GM12892 (cell line): ENCODE measurements at places on chromosomes 1 and 21.

DNA sequence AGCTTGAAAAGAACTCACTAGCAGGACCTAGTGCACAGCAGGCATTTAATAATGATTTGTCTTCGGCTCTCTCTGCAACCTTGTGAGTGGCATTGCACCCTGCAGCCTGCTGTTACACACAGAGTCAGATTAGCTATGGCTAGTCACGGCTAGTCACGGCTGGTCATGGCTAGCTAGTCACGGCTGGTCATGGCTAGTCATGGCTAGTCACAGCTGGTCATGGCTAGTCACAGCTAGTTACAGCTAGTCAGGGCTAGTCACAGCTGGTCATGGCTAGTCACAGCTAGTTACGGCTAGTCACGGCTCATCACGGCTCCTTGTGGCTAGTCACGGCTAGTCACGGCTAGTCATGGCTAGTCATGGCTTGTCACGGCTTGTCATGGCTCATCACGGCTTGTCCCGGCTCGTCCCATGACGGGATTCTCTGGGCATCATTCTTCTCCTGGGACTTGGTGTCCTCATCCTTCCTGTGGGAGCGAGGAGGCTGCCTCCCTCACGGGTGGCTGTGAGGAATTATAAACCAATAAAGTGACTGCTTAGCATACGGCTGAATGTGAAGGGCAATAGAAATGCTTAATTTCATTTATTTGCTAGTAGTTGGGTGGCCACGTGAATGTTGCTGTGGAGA, 12.5 kb upstream of the KIF26B start:
- no peak for DNase-seq

GRCh38 chr1:198848649-198849048, 209.8 kb downstream of the PTPRC start:
- DNase-seq, result no peak

DNA sequence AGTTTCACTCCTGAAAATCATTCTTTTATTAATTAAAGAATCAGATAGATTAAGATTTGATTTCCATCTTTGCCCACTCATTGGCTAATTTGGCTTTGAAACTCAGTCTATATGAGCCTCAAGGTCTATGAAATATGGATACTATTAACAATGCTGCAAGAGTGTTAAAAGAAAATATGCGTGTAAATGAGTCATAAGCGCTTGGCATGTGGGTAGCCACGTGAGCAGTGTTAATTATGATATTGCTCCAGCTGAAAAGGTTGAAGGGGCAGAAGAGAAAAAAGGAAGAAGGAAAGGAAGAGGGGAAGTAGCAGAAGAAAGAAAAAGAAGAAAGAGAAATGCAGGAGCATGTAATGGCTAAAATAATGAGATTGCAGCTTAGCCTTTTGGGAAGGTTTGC, 151.4 kb downstream of the CHRM3 start:
- DNase-seq, result no peak

- DNase-seq, result no peak
Observed at GRCh38 chr1:24775348-24775747, 30.1 kb downstream of the CLIC4 start.

GRCh38 chr1:54791880-54792522, 9.1 kb downstream of the TTC22 start:
- no peak for DNase-seq

GRCh38 chr1:223772771-223773160, 60.4 kb downstream of the CAPN2 start:
- DNase-seq, result no peak

DNA sequence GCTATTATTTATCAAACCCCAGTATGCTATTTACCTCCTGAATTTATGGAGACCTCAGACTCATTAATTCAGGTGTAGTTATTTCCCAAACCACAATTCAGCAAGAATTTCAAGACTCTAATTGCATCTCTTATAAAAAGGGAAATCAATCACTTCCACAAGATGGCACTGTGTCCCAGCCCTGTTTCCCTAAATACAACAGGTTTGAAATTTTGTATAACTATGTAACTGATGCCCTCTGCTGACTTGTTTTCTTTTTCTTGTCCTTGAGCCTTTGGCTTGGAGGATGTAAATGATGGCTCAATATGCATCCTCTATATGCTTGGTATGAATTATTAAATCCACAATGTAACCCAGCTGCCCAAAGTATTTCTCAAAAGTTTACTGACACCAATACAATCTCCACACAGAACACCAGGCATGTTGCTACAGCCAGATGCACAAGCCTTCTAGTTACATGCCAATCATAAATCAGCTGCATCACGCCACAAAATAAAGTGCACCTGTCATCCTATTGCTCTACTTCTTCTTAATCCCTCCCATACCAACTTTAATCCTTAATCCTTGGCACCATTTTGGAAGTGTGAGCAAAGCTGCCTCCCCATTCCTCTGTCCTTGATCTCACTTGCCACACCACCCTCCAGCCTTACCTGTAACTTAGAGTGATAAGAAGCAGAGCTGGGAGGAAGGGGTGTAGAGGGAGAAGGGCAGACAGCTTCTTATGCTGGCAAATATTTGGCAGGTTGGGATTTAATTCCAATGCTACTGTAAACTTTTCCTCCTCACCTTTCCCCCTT, 9.0 kb downstream of the C1orf105 start:
- DNase-seq, result no peak

DNA sequence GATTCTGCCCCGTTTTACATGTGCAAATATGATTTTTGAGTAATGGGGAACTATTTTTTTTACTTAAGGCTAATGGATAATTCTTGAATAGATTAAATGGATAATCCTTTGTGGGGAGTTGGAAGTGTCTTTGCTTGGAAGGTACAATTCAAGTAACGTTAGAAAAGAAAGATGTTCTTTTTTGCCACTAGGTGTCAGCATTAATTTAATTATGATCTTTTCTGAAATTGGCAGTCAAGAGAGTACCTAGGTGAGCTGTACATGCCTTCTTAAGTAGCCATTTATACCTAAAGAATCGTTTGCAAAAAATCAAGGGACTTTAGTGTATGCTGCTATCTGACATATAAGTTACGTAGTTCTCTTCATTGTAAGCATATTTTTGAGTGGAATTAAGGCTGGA, 2.2 kb downstream of the FBXO28 start:
- DNase-seq, result no peak

DNA sequence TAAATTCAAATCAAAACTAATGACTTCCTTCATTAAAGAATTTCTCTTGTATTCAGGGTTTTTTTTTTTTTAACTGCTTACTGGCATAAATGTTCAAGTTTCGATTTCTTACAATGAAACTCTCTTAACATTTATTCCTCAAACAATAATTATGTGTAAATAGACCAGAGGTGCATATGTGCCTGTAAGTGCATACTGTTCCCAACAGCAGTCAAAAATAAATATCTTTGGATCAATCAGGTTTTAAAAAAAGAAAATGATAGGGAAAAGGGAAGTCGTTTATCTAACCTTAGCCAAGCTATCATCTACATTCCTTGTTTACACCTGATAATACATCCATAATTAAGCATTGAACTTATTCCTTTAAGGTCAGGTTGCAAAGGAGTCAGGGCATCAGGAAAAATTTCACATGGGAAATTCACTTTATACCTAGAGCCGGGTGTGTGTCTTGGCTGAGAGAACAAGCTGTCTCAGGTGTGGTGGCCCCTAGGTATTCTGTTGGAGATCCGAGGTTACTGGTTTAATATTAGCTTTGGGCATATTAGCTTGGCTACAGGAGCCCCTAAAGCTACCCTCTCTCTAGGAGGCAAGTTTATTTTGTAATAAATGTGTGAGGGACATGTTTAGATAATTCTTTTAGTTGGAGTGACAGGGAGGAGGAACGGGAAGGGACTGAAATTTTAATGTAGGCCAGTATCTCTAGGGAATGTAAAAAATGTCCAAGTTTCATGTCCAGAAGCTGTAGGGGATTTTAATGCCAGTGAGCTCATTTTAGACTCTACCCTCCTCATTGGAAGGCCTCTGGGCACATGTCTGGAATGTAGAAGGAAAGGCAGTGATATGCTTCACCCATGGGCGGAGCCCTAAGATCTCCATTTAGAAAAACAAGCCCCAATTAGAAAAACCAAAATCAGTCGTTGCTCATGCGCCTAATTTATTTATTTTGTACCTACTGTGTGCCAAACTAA, 327.9 kb upstream of the PROX1 start:
- DNase-seq, result no peak

- DNase-seq, result no peak
Observed at GRCh38 chr21:42515708-42516502, 2.3 kb downstream of the SLC37A1 start.

GRCh38 chr1:167784876-167785550, 63.2 kb downstream of the MPZL1 start:
- no peak for DNase-seq

GRCh38 chr1:161192476-161193465, 6.1 kb downstream of the ADAMTS4 start:
- DNase-seq, result peak; percentile 77

DNA sequence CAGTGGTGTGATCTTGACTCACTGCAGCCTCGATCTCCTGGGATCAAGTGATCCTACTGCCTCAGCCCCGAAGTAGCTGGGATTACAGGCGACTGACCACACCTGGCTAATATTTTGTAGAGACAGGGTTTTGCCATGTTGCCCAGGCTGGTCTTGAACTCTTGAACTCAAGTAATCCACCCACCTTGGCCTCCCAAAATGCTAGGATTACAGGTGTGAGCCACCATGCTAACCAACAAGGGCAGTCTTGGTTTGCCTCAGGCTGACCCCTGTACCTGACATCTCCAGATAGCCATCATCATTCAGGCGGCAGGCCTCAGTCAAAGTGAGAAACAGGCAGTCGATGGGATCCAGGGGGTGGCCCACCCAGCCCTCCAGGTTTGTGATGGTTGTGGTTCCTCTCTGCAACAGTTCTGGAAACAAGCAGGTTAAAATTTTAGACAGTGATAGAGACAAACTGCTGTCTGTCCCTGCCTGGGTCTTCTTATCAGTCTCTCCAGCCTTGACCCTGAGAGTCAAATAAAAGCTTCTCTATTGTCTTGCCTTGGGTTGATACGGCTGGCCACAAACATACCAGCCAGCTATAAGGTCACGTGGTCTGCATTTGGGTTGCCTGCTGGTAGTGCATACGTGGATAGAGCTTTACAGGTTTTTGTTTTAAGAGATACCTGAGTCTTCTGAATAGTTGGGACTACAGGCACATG, 26.8 kb downstream of the UROD start:
- DNase-seq, result no peak

DNA sequence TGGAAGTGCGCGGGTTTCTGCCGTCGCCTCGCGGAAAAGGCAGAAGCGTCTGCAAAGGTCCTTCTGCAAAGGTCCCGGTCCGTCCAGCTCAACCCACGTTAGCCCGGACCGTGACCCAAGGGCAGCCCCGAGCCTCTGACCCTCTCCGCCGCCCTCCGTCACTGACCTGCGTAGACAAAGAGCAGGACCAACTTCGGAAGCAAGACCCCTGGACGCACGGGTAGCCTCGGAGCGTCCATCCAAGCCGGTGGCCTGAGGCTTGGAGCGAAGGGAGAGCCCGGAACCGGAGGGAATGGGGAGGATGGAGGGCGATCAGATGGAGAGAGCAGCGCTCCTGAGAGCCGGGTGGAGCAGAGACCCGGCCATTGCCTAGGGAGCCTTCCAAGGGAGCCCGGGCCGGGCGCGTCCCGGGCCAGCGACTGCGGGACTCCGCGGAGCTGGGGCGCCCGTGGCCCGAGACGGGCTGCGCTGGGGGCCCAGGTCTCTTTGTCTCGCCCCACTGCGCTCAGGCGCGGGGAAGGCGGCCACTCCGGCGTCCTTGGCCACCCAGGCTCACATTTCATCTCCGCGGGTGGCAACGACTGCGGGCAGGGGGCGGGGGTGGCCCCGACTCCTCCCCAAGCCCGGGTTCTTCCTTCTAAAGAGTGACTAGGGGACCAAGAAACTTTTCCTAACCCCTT, at the start of gene CYYR1:
TSS of gene CYYR1 (minus strand) at position 585 of the 680 bp plus-strand sequence. CDS start at position 239, 346 bp downstream.
- no peak for DNase-seq

GRCh38 chr21:14267076-14267475, 51.1 kb downstream of the RBM11 start:
- no peak for DNase-seq

GRCh38 chr1:196366817-196367495, 241.3 kb downstream of the KCNT2 start:
- DNase-seq, result no peak

DNA sequence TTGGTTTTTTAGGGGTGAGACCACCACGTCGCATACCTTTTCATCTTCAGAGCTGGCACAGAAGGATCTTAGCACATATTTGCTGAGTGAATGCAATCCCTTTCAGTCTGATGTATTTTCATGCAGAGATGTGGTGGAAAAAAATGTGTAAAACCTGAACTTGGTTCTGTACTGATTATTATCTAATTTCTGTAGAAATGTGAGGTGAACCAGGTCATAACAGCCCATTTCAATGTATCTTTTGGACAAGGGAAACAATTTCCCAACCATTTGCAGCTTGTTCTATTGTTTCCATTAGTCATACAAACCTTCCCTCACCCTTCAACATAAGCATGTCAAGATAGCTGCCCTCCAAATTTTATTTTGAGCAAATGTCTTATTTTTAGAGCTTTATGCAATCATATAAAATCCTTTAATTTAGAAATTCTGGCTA, 46.8 kb upstream of the RUNX1 start:
- DNase-seq, result no peak

- DNase-seq, result no peak
Observed at GRCh38 chr1:19837866-19838265, 22.8 kb upstream of the RNF186 start.

- no peak for DNase-seq
Observed at GRCh38 chr21:24514081-24514733, 1093.1 kb downstream of the MRPL39 start.

GRCh38 chr21:25934771-25935224, 200.0 kb downstream of the GABPA start:
- DNase-seq, result no peak

DNA sequence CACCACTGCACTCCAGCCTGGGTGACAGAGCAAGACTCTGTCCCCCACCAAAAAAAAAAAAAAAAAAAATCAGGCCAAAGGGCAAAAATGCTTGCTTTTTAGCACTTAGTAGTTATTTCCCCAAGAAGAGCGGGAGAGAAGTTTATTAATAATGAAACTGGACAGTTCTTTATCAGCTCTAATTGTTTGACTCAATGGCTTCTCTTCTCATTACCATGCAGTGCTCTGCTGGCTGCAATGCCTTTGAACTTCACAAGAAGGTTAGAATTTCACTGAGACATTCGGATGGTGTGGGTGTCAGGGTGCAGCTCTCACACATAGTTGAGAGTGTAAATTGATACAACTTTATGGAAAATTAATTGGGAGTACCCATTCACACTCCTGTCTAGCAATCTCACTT, 63.7 kb downstream of the EDARADD start:
- peak; percentile 20 for DNase-seq

GRCh38 chr1:213723187-213723586, 264.6 kb upstream of the PROX1 start:
- no peak for DNase-seq
